IMR-90 (cell line): ENCODE measurements at places on chromosomes 2 and 18.

DNA sequence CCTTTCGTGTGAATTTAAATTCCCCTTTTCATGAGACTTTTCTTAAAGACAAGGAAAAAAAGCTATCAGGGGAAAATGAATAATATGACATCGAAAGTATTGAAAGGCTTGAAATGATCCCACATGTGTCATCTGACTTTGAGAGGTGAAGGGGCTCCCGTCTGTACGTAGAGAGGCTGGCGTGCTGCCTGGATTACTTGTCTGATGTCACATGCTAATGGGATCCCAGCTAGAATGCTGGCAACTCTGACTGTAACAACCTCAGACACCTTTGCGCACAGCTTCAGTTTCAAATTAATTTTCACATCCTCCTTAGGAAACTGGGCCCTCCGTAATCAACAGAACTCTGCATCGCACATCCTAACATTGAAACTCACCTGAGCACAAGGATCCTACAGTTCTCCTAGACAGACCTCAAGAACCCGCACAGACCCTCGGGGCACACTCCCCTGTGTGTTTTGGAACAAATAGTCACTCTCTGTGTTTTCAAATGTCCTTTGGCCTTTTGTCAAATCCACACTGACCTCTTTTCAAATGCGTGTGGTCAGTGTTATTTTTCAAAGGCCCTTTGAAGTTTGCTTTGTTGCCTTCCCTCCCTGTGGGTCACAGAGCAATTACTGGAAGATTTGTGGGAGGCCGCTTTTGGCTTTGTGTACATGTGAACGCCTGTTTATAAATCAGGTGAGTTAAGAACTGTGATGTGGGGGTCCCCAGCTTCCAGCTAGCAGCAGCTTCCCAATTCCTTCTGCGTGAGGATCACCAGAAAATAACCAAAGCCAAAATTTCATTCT lies 65.9 kb downstream of the IL1R2 start:
- peak; percentile 47 for DNase-seq

GRCh38 chr2:239204876-239205468 lies 195.8 kb downstream of the HDAC4 start:
- DNase-seq = no peak

GRCh38 chr2:150872756-150873395 lies 385.4 kb upstream of the RND3 start:
- DNase-seq = peak; percentile 35

- DNase-seq = no peak
These were observed 12.3 kb downstream of the CREG2 start for GRCh38 chr2:101374821-101375561.

DNA sequence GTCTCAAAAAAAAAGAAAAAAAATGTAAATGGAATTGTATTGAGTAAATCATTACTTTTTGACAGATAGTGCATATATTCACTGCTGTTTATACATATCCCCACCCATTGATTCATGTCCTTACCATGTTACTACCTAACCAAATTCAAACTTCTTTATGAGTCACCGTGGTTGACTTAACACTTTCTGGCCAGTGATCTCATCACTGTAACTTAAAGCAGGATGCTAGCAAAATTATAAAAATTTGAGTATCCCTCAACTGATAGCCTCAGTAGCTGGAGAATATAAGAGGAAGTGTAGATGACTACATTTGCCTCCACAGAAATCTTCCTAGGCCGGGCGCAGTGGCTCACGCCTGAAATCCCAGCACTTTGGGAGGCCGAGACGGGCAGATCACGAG lies 13.4 kb downstream of the CNOT9 start:
- peak; percentile 90 for DNase-seq

DNA sequence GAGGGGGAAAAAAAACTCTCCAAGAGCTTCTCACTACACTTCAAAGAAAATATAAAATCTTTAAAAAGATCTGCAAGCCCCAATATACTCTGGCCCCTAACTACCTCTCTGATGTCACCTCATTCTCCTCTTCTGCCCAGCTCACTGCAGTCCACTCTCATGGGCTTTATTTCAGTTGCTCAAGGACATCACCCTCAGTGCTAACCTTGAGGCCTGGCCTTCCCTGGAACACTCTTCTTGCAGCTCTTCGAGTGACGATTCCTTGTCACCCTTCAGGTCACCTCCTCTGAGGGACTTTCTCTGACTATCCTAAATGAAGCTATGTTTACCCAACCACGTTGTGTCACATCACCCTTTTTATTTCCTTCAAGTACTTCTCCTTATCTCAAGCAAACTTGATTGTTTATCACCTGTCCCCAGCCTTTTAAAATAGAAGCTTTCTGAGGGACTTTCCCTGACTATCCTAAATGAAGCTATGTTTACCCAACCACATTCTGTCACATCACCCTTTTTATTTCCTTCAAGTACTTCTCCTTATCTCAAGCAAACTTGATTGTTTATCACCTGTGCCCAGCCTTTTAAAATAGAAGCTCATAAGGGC lies 10.4 kb downstream of the RTTN start:
- no peak for DNase-seq

GRCh38 chr18:77528872-77529271 lies 279.2 kb downstream of the GALR1 start:
- DNase-seq = no peak
